ENCODE measurements at places on chromosomes 1 and 21. TPM values are rescaled to one million over a fixed set of nuclear protein-coding genes. Genes with fewer than 3 reads are reported as not detected.

TDRD5 gene
- total RNA-seq, result 0.99 TPM

DIO1 gene
- total RNA-seq, result not detected

MAEL gene
- total RNA-seq, result 2.4 TPM

TBX15 gene
- 18.6 TPM for total RNA-seq

TRAF3IP3 gene
- 0.99 TPM for total RNA-seq

TMEM51 gene
- total RNA-seq, result 7.6 TPM

PIGR gene
- 23.3 TPM for total RNA-seq

CFHR5 gene
- not detected for total RNA-seq

GBP4 gene
- total RNA-seq, result 6.5 TPM

FAAP20 gene
- 32.7 TPM for total RNA-seq

LINGO4 gene
- not detected for total RNA-seq

MFSD2A gene
- 3.1 TPM for total RNA-seq

LRRC39 gene
- total RNA-seq, result 68.0 TPM

ZFP69 gene
- 5.4 TPM for total RNA-seq

DONSON gene
- total RNA-seq, result 18.5 TPM

PPIAL4G gene
- total RNA-seq, result not detected

OR2T2 gene
- not detected for total RNA-seq

LCE3D gene
- not detected for total RNA-seq

ANKRD35 gene
- 4.6 TPM for total RNA-seq

TMEM52 gene
- total RNA-seq, result 1.9 TPM

CD160 gene
- total RNA-seq, result not detected

DENND2C gene
- total RNA-seq, result 4.2 TPM

LRRC53 gene
- total RNA-seq, result 0.11 TPM

IL23R gene
- not detected for total RNA-seq

RAB13 gene
- total RNA-seq, result 26.3 TPM

KPRP gene
- total RNA-seq, result not detected

CFHR4 gene
- not detected for total RNA-seq

Data from camera-type eye (tissue), 1 donor.